ENCODE measurements at places on chromosomes 1 and 21.

GRCh38 chr1:203492748-203493130 lies 1.2 kb upstream of the OPTC start:
- no peak for DNase-seq

DNA sequence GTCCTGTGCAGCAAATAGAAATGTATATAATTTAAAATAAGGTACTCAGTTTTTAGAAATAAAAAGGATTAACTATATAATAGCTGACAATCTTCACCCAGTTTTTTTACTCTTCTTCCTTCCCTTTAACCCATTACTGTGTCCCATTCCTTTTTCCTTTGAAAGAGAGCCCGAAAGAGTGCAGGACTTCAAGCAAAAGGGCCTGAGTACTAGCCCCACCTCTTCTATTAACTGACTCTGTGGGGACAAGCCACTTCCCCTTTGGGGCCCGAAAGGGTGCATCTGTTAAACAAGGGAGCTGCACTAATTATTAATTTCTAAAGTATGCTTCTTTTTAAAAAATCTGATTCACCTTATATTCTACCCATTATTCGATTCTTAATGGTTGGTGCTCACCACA lies 3.3 kb downstream of the USP24 start:
- no peak for DNase-seq

- DNase-seq, result no peak
These were observed 15.4 kb upstream of the PRDM15 start for GRCh38 chr21:41894511-41894910.

DNA sequence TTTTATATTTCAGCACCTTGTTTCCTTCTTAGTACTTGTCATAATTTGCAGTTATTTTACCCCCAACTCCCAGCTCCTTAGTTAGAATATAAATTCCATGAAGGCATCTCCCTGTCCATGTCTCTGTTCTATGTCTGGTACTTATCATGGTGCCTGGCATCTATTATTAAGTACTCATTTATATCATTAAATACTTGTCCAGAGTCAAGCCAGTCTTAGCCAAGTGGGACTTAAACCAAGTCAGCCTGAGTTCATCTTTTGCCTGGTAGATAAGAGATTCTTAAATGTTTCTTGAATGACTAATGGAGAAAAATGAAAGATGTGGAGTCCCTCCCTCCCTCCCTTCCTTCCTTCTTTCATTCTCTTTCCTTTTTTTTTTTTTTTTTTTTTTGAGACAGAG lies 9.4 kb downstream of the SLC25A44 start:
- no peak for DNase-seq

DNA sequence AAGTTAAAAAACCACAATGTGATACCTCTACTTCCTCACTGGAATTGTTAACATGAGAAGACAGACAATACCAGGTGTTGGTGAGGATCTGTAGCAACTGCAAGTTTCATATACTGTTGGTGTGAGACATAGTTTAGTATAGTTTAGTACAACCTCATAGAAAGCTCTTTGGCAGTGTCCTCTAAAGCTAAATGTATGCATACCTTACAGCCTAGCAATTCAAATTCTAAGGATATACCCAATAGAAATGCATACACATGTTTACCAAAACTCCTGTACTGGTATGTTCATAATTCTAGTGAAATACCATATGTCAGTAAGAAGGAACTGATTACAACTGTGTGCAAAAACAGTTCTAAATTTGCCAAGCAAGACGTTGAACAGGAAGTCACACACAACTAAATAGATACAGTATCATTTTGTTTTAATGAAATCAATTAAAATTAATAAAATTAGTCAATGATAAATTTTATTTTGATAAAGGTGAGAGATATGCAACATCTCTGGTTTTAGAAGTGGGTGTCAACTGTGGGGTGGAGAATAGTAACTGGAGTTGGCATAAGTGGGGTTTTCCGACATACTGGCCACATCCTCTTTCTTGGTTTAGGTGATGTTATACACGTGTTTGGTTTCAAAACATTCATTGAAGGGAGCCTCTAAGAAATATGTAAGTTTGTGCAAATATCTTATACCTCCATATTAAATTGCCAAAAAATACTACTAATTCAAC lies 450.7 kb downstream of the PTPRC start:
- no peak for DNase-seq

GRCh38 chr1:98732985-98733781 lies 71.7 kb downstream of the SNX7 start:
- DNase-seq, result no peak

GRCh38 chr1:186518822-186519381 lies 58.0 kb upstream of the PDC start:
- no peak for DNase-seq

All from SHP77 treated with DMSO at 0.1 percent for 48 hours (cell line).